Mucosa of gallbladder (tissue), 1 donor: ENCODE measurements at places on chromosomes 3 and 15. TPM values are rescaled to one million over a fixed set of nuclear protein-coding genes. Genes with fewer than 3 reads are reported as not detected.

Gene EBLN2
- total RNA-seq, result 3.0 TPM

- DNase-seq, result no peak
These were observed 15.9 kb downstream of the CEP70 start for GRCh38 chr3:138578141-138578540.

- no peak for DNase-seq
These were observed 59.7 kb downstream of the RPN1 start for GRCh38 chr3:128590948-128591347.

DNA sequence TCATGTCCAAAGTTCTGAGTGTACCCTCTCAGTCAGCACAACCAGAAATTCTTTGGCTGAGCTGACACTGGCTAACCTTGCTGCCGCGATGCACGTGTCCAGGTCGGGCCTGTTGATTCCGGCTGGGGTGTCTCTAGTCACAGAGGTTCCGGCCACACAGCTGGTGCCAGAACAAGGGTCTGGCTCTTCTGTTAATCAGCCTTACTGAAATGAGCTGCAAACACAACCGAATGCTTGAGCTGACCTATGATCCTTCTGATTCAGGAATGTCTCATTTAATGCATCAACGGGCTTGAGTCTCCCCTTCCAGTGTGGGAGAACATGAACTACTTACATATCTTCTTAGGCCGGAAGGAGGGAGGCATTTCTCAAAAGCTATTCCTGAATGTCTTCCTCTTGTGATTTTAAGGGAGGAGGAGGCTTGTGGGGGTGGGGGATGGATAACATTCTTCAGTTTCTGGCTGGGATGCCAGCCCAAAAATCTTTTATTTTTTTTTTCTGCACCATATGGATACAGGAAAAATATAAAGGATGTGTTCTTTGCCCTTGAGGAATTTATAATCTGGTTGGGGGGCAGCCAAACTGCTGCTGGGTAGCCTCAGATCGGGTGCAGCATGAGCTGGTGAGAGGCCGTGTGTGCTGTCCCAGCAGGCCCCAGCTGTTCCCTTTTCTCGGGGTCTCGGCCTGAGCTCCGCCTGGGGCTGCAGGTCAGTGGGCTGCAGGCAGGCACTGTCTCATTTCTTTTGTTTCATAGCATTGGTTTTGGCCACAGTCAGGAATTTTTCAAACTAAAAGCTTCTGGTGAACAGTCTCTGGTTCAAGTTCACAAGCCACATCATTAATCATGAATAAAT lies 319.1 kb upstream of the TBL1XR1 start:
- DNase-seq, result no peak

DNA sequence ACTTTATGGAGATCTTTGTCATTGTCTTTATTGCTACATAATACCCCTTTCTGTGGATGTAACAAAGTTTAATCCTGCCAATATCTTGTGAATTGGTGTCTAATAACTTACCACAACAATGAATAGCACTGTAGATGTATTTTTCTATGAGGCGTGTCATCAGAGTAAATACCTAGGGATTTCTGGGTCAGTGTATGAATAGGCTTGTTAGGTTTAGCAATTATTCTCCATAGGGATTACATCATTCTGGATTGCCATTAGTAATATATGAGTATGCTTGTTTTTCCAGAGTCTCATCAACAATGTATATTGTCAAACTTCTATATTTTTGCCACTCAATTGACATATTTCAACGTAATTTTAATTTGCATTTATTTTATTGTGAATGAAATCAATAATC lies 67.9 kb downstream of the UNC13C start:
- no peak for DNase-seq

DNA sequence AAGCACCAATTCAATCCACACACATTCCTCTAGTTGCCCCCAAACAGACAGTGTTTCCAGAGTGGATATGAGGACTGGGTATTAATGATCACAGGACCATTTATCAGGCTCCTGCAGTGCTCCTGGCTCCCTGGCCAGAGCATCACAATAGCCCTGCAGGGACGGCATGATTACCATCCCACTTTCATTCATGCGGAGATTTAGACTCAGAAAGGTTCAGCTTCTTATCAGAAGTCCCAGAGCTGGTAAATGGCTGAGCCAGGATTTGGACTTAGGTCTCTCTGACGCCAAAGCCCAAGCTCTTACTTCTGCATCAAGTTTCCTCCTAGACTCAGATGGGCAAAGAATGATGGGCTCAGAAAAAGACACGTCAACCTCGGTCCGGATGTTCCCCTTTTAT lies 2.9 kb upstream of the EPHB3 start:
- no peak for DNase-seq

DNA sequence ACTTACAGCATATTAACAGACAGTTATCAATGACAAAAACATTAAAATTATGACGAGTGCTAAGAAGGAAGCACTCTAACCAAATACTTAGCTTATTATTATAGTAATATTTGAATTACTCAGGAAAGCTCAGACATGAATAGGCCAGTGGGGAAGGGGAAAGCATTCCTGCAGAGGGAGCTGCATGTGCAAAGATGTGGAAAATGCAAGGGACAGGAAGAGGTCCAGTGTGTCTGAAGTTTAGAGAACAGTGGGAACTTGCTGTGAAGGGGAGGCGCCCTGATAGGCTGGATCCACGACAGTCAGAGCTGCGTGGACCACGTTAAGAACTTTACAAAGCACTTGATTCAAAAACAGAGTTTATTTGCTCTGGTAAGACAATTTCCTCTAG lies 1.2 kb upstream of the SPICE1 start:
- DNase-seq, result no peak

Gene RETNLB
- not detected for total RNA-seq

Gene LARP6
- 23.5 TPM for total RNA-seq

Gene ERICH6
- 0.09 TPM for total RNA-seq

Gene SLC30A4
- total RNA-seq, result 4.7 TPM

DNA sequence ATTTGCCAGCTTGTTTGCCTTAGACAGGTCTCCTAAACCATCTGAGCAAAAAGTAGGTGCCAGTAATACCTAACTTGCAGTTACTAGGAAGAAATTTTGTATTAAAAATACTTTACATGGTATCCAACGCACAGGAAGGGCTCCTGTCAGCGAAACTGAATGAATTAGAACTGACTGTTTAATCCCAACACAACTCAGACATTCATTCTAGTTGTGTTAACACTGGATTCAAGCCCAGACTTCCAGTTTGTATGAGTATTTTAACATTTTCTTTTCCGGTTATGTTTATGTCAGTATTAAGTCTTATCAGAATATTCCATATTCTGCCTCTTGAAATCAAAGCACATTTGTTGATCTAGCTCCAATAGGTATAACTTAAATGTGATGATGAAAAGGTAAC lies 82.0 kb upstream of the SOX2 start:
- no peak for DNase-seq

- DNase-seq, result no peak
These were observed 43.6 kb downstream of the PDIA5 start for GRCh38 chr3:123110282-123110975.

DNA sequence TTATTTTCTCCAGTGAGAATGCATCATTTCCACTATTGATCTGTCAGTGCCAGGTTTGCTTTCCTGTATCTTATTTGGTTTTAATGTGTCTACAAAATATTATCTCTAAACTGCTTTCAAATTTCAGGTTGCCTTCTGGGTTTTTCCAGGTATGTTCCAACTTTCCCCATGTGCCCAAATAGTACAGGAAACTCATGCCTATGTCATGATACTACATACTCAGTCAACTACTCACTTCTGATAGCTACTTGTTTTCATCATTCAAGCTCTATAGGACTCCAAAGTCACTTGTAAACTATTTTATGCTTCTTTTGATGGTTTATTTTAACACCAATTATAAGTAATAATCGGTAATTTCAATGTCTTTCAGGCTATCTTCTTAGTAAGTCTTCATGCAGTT lies 134.8 kb upstream of the TTC14 start:
- DNase-seq, result no peak

- peak; percentile 95 for DNase-seq
These were observed 20.3 kb downstream of the PPCDC start for GRCh38 chr15:75043509-75044257.

GRCh38 chr3:44420676-44421075 lies 56.8 kb downstream of the ZNF445 start:
- DNase-seq, result no peak

Gene GASK1A
- total RNA-seq, result 19.2 TPM

DNA sequence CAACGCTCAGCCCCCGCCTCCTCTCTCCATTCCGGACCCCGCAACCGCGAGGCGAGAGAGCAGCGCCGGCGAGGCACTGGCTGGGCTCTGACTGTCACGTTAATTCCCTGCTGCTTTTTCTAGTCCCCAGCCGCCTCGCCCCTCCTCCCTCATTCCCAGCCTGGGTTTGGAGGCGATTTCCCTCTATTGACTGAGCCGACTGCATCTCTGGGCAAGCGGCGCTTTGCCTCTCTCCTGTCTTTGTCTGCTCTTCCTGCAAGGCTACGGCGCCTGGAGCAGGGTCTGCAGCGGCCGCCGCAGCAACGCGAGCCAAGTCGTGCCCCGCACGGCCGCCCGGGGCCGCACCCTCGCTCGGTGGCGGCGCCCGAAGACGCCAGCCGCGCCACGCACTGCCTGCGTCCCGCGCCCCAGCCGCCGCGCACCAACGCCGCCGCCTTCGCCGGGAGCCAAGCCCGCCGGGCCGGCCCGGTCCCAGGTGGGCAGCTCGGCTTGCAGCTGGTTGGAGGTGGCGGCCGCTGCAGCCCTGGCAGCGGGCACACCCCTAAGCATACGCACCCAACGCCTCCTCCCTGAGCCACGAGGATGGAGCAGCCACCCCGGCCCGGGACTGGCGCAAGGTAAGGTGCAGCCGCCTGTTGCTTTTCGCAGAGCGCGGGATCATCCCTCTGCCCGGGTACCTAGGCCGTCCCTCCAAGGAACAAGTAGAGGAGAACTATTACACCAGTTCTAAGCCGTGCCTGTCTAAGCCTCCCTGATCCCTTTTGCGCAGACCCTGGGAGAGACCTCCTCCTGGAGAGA lies at the start of gene LRRC3B:
TSS of gene LRRC3B (plus strand) at position 152 of the 798 bp plus-strand sequence. CDS start 86,901 bp downstream, outside the sequence.
- DNase-seq, result no peak

DNA sequence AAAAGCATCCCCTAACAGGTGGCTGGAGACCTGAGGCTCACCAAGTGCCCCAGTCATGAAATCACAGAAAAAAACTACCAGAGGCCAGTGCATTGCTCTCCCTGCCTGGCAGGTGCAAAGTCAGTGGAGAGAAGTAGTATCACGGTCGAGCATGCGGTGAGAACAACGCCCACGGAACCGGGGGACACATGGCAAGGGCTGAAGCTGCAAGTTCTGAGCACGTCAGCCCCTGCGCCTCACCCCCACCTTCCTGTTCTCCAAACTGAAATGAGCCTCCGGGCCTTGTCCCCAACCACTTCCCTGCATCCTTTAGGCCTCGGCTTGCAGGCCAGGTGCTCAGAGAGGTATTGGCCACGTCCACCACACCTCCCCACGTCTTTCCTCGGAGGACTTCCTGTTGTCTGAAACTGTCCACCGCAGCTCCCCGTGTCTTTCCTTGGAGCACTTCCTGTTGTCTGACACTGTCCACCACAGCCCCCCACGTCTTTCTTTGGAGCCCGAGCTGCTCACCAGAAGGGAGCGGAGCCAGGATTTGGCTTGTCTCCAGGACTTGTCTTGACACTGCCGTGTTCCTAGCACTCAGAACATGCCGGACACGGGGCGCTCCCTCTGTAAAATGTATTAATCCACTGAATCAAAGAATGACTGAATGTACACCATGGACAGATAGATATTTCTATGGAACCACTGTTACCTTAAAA lies 43.9 kb downstream of the NSMCE3 start:
- DNase-seq, result no peak

GRCh38 chr15:75185271-75186029 lies 16.2 kb upstream of the C15orf39 start:
- DNase-seq, result no peak

DNA sequence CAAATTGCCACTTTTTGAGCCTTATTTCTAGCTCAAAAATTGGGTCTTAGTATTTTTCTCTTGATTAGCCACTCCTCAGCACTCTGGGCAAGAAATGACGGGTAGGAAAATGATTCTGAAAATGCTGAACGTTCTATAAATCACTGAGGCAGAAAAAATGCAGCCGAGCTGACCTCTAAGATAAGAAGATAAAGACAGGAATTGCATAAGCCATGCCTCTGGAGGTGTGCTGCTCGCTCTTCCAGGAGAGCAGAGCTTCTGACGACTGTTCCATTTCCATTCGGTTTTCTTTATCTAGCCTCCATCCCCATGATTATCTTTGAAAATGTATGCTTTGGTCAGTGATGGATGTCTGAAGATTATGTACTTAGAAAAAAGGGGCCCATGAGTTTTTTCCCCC lies 558.8 kb upstream of the ADAMTS9 start:
- DNase-seq, result no peak

Gene ECE2
- 0.14 TPM for total RNA-seq

DNA sequence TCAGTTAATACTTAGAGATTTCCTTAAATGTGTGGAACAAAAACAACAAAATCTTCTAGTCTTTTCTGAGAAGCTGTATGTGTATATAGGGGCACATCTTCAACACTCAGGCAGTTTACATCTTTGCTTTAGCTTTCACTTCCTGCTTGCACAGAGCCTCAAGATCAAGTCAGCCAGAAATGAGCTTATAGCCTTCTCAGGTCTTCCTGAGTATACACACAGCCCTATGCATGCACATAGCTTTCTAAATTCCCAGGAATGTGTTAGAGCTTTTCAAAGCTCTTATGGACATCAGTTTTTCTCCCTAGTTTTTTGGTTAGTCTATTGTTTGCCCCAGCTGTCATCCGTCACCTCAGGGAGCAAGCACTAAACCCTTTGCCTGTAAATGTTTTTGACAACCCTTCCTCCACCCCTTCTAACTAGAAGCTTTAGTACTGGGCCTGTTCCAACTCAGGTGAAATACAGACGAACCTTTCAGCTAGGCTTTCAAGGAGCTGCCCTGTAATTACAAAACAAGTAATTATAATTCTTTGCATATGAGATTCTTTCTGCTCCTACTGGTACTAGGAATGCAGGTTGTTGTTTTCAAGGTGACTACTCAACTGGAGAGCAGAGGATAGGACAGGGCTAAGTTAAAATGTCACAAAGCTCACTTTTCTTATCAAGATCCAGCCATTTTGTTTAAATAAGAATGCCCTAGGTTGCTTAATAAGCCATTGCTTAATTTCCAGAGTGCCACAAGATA lies 22.6 kb upstream of the MTMR10 start:
- DNase-seq, result no peak

DNA sequence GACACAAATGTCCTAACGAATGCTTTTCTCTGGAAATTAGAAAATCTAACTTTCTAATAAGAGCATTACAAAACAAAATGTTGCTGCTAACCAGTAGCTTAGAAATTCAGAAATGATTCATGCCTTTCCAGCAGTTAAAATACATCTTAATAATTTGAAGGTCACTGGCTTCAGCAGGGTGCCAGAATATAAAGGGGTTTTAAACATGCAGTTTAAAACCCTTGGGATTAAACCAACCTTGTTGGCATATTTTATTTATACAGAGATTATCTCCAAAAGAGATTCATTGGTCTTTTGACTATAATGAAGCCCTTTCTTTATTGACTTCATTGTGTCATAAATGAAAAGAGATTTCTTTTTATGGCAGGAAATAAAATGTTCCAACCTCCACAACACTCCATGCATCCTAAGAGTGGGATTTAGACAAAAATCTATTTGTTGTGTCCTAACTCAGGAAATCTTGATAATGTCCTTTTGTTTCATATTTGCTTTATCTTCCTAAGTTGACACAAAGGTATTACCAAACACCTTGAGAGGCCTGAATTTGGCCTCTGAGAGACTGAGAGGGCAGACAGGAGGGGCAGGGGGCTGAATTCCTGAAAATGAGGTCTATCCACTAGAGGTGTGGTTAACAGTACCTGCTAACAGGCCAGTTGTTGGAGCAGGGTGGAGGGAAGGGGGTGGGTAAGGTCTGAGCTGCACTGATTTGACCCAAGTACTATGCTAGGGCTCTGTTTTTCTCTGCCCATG lies 124.4 kb downstream of the FEZF2 start:
- no peak for DNase-seq
